ENCODE measurements at places on chromosomes 5 and 9.

GRCh38 chr9:5578018-5578697 lies 50.7 kb upstream of the RIC1 start:
- no peak for DNase-seq

DNA sequence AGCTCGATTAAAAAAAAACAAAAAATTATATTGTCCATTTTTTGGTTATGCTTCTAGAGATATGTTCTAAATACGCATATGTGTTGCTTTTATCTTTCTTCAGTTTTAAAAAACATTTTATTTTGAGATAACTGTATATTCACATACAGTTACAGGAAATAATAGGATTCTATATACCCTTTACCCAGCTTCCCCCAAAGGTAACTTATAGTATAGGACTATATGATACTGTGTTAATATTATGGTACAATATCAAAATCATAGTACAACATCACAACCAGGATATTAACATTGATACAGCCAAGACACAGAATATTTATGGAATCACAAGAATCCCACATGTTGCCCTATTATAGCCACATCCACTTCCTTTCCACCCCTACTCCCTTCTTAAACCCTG lies 9.5 kb upstream of the MACIR start:
- DNase-seq, result no peak

GRCh38 chr5:168796593-168797580 lies 217.7 kb upstream of the PANK3 start:
- DNase-seq, result no peak

DNA sequence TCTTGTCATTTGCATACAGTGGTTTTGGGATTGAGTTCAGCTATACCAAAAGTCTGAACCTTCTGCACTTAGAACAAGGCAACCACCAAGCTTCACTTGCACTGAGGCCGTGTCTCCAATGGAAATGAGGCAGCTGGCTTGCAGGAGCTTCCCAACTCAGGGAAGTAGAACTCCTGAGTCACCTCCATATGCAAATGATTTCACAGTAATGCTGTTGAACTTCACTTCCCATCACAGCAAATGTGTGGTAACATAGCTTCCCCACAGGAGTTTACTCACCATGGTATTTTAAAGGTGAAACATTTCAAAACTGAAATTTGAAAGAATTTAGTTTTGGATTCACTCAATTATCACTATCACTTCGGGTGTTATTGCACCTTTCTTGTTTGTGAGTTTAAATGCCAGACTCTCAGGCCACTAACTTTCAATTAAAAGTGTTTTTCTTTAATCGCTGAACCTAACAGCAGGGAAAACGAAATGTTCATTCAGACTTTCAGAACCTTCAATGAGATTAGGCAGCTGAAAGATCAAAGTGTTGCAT lies 9.0 kb downstream of the CD274 start:
- DNase-seq, result no peak

DNA sequence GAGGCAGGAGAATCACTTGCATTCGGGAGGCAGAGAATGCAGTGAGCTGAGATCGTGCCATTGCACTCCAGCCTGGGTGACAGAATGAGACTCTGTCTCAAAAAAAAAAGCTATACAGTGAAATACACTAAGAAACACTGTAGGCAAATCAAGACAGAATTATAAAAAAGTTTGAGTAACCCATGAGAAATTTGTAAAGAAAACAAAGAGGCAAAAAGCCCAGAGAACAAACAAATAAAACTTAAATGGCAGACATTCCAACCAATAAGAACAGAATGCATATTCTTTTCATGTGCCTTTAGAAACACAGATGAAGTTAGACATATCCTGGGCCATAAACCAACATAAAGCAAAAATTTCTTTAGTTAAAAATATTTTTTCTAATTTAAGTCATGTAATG lies 30.6 kb downstream of the ZNF169 start:
- DNase-seq, result no peak

DNA sequence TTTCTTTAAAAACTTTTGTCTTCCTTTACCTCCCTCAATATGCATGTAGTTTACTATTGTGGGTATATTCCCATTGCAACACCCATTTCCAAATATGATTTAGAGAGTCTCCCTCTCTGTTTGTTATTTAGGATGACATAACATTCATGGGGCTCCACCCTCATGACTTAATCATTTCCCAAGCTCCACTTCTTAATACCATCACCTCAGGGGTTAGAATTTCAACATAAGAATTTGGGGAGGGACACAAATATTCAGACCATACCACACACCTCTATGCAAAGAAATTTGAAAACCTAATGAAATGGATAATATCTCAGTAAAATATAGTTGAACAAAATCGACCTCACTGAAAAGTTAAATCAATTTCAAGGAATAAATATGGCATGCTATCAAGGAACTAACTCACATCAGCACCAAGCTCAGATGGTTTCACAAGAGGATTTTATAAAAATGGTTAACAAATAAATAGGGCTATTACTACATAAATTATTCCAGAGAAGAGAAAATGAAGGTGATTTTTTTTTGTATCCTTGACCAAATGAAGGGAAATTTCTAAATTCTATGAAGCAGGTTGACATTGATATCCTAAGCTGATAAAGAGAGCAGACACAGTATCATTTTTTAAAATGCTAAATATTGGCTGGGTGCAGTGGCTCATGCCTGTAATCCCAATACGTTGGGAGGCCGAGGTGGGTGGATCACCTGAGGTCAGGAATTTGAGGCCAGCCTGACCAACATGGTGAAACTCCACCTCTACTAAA lies 20.2 kb upstream of the UBTD2 start:
- DNase-seq, result no peak

DNA sequence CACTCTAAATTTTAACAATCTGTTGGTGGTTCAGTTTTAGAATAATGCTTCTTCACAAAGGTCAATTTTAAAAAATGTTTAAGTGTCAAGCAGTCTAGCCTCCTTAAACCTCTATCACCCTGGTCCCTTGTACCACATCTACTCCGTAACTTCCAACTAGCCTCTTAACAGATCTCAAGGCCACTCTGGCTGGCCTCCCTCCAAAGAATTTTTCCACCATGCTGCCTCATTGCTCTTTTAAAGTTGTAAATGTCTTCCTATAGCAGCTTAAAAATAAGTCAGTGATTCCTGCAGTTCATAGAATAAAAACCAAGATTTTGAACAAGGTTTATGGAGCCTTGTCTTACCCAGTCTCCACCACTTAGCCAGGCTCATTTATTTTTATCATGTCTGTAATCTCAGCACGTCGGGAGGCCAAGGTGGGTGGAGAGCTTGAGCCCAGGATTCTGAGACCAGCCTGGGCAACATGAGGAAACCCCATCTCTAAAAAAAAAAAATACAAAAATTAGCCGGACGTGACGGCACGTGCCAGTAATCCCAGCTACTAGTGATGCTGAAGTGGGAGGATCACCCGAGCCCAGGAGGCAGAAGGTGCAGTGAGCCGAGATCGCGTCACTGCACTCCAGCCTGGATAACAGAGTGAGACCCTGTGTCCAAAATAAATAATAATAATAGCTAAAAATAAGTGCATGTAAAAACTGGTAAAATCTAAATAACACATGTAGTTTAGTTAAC lies 924.9 kb upstream of the DMAC1 start:
- DNase-seq, result no peak

DNA sequence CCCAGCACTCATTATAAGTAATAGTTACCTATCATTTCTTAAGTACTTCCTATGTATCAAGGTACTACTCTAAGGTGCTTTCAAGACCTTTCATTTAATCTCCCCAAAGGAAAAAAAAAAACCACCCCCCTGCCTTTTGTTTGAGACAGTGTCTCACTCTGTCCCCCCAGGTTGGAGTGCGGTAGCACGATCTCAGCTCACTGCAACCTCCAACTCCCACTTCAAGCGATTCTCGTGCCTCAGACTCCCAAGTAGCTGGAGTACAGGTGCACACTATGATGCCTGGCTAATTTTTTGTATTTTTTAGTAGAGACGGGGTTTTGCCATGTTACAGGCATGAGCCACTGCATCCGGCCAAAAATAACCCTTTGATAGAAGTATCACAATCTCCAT lies 29.9 kb downstream of the SERINC5 start:
- no peak for DNase-seq

GRCh38 chr5:6540111-6540827 lies 91.6 kb downstream of the UBE2QL1 start:
- no peak for DNase-seq

- no peak for DNase-seq
Observed at GRCh38 chr5:20972419-20972925, 984.5 kb upstream of the CDH18 start.

DNA sequence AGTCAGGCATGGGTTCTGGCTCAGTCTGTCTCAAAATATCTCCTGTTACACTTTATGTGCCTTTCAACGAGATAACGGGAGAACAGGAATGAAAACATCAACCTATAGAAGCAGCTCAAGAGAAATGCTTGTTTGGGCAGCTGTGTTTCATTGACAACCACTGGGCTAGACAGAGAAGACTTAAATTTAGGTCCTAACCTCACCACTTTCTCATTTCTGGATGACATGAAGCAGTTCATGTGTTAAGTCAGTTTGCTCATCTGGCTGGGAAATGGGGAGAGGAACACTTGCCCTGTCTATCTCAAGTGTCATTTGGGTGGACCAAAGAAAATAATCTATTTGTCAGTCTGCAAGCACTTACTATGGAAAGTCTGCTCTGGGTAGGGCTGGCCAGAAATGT lies 66.7 kb upstream of the PCA3 start:
- DNase-seq, result no peak

GRCh38 chr9:89541798-89542197 lies 43.9 kb upstream of the SEMA4D start:
- no peak for DNase-seq

GRCh38 chr9:95938724-95939123 lies 63.2 kb downstream of the ERCC6L2 start:
- no peak for DNase-seq

DNA sequence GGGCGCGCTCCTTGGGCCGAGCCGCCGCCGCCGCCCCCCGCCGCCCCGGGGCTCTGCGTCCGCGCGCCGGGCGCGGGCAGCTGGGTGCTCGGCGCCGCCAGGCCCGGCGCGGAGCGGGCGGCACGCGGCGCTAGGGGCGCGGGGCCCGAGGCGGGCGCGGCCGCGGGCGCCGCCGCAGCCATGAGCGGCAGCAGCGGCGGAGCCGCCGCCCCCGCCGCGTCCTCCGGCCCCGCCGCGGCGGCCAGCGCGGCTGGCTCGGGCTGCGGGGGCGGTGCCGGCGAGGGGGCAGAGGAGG lies 351 bp downstream of the TRIO start:
- DNase-seq, result no peak

GRCh38 chr9:119818726-119819435 lies 449.6 kb upstream of the BRINP1 start:
- DNase-seq, result no peak

Measured in stimulated activated CD4-positive, alpha-beta T cell treated with anti-CD3 and anti-CD28 coated beads, Interleukin-4, amount 100 ng/mL, for 1 hour (primary cell).